ENCODE measurements at places on chromosomes 4 and X.

- no peak for DNase-seq
Observed at GRCh38 chr4:155025762-155026457, 182.5 kb upstream of the NPY2R start.

DNA sequence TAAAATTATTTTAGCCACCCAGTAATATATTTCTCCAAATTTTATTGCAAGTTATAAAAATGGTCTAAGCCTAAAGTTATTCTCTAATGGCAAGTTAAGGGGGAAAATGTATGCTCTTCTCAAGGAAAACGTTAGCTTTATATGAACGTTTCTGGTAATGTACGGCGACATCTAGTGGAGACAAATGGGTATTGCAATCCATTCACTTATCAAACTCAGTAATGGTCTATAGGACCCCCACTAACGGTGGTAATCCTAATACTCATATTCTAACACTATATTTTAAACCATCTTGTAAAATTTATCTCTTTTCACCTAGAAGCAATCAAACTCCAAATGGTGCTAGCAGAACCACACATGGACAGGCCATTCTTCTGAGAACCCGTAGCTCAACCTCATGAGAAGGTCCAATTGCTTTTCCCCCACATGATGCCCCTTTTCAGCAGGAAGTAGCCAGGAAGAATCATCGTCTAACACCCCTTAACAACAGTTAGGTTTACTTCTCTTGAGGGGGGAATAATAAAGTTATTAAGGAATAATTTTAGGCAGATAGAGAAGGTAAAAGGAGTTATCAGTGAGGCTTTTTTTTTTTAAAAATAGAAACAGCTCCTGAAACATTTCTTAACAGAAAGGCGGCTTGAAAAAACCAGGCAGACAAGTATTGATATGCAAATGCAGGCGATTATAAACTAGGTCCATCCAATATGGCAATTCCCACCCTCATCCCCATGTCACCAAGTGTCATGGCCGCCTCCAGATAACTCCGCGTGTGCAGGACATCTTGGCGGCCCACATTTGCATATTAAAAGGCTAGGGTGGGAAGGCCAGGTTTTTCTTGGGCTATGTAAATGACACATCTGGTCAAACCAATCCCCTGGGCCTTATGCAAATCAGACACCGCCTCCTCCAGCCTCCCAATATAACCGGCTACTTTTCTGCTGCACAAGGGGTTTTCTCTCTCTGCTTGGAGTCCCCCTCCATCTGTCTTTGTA, 35.0 kb downstream of the NUDT11 start:
- DNase-seq = no peak

DNA sequence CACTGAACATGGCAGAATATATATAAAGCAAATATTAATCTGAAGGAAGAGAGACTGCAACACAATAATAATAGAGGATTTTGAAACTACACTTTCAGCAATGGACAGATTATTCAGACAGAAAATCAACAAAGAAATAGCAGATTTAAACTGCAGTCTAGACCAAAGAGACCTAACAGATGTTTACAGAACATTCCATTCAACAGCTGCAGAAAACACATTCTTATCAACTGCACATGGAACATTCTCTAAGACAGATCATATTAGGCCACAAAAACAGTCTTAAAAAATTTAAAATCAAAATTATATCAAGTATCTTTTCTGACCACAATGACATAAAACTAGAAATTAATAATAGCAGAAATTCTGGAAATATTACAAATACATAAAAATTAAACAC, 27.1 kb downstream of the CENPE start:
- no peak for DNase-seq

DNA sequence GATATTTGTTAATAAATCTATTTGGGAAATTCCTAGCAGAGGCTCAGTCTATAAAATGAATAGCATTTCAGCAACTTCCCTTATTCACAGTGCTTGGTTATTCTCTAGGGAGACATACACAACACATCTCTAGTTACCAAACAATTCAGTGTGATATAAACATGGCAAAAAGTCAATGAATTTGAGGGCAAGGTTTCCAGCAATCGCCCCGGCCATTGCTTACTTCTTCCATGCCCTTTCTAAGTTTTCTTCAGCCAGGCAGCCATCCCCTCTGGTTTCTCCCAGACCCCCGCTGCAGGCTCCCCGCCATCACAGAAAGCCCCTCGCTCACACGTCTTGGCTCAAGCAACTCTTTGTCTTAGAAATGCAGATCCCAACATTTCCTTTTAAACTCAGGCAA, 4.4 kb downstream of the TLR7 start:
- no peak for DNase-seq

DNA sequence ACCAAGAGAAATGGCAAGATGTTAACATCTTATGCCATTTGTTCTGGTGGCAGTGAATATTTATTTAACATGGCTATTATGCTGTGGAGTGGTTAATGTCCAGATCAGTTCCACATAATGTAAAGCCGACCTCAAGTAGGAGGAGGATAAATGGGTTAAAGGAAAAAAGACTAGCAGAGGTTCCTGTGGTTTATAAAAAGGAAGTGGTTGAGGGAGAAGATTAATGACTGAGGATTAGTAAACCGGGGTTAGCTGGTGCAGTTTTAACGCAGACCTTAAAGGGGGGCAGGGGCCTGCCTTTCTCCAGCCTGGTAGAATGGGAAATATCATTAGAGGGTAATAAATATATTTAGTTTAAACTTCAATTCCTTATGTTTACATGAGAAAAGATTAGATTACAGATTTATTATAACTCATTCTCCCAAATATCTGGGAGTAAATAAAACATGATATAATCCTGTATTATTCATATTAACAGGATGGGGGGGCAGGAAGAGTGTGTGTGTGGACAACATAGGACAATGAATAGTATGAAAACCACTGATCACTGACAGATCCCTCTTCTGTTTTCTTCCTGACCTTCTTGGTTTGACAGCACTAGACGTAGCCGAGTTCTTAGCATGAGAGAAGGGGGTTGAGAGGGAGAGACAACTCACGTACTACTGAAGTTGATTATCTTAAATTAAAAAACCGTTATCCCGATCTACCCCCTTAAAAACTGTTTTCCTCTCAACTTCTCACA, 124.1 kb upstream of the LIMCH1 start:
- DNase-seq = no peak

- no peak for DNase-seq
Observed at GRCh38 chr4:146255874-146256273, 41.5 kb downstream of the REELD1 start.

DNA sequence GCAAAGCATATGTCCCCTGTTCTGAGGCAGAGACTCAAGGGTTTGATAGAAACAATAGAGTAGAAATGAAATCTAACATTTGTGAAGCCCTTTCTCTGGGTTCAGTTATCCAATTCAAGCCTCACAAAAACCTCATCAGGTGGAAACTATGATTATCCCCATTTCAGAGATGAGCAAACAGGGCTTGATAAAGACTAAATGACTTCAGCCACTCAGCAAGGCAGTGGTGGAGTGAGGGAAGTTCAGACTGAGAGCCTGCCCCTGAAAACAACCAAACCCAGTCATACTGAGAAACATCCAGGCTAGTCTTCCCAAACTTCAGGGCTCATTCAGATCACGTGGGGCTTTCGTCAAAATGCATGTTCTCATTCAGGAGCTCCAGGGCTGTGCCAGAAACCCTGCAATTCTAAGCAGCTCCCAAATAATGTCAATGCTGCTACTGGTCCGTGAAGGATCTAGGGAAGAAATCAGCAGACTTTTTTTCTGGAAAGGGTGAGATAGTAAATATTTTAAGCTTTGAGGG, 109.6 kb upstream of the KIT start:
- no peak for DNase-seq

DNA sequence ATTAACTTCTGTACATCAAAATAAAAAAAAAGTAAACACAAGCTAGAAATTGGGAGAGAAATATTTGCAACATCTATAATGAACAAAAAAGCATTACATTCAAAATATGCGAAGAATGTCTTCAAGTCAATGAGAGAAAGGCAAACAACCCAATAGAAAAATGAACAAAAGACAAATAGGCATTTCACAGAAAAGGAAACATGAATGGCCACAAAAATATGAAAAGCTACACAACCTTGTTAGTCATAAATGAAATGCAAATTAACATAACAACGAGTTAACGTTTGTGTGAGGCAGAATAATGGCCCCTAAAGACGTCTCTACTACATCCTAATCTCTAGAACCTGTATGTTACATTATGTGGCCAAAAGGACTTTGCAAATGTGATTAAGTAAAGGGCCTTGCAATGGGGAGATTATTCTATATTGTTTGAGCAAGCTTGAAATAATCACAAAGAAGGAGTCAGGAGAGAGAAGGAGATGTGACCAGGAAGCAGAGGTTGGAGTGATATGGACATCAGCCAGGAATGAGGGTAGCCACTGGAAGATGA, 86.8 kb downstream of the WDFY3 start:
- DNase-seq = no peak

DNA sequence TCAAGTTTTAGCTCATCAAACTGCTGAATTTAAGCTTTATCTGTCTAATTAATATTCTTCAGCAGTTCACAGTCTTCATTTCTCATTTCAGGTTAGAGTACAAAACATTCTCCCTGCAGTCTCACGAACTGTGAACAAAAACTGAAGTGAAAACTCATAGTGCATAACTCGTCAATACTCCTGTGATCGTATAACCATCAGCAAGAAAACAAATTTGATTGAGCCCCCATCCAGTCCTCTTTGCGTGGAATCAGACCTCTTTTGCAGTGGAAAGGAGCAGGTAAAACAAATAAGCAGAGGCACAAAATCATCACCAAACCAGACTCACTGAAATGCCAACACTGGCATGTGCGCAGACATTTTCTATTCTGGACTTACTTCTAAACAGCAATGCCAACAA, 12.7 kb downstream of the ADAM29 start:
- no peak for DNase-seq

DNA sequence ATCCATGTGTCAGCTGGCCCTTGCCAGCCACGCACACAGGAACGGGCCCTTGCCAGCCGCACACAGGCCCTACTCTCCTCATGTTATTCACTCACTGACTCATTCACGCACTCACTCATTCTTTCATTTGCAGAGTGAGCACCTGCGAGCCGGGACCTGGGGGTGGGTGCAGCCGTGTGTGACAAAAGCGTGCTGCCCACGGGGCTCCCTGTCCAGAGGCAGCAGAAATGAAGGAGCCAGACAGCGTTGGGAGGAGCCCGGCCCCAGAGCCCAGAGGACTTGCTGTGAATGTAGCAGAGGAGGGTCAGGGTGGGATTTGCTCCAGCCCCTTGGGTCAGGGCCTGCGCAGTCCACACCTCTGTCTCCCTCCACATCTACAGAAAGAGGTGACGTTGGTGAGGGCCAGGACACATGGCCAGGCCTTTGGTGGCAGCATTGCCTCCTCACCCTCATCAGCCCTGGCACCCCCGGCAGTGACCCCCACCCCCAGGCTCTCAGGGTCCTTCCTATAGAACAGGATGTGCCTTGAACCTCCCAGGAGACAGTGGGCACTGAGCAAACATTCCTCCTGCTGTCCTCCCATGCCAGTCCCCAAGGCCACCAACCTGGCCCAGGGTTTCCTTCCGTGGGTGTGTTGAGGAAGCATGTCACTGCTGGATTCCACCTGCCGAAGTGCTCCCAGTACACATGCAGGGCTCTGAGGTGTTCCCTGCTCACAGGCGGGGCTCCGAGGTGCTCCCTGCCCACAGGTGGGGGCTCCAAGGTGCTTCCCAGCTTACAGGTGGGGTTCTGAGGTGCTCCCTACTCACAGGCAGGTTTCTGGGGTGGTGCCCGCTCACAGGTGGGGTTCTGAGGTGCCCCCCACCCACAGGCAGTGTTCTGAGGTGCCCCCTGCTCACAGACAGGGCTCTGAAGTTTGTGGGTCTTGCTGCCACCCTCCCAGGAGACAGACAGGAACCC, 105.7 kb downstream of the HMX1 start:
- DNase-seq = no peak

GRCh38 chr4:2714061-2714770, 41.9 kb downstream of the TNIP2 start:
- DNase-seq = no peak

DNA sequence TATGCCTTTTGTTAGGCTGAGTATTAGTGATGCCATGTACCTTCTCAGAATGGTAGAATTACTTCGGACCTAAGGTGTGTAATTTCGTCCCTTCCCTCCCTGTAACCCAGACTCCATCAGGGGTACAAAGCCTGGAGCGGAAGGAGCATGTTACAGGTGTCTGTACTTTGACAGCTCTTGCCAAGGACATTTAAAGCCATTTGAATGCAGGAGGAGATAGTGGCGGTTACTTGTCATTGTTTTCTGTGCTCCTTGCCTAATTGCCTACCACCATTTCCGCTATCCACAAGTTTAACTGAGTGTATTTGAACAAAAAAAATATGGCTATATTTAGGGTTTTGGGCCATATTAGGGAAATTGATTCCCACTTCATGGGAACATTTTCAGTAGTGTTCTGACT, 1.8 kb downstream of the FNIP2 start:
- DNase-seq = no peak

DNA sequence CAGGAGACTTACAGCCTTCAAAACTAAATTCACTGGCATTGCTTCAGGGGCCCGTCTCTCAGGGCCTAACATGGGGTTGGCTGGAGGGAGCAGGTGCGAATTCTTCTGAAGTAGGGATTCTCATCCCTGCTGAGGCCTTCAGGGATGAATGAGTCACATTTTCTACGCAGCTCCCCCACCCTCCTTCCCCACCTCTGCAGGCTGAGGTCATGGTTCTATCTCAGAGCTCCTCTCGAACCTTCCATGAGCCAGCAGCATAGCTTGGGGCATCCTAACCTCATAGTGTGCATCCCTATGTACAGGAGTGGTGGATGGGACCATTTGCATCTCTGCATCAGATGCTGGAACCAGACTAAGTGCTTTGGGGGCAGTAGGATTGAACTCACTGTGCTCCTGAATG, 309.2 kb downstream of the EVC2 start:
- DNase-seq = no peak

DNA sequence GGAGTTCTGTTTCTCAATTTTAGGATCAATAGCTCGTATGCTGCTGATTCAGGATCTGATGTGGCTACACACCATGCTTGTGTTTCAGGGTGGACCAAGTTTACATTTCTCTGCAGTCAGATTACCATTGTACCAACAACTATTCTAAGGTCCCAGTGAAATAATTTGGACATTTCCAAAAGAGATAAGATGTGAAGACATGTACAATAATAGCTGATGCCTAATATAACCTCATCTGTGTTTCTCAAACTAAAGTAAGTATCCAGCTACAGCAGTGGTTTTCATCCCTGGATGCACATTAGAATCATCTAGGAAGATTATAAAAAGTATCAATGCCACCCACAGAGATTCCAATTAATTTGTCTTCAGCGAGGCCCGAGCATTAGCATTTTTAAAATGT, 209.7 kb downstream of the ANTXR2 start:
- DNase-seq = no peak

GRCh38 chrX:13717700-13718472, 16.5 kb downstream of the TRAPPC2 start:
- no peak for DNase-seq
